Inflammatory macrophage treated with lipopolysaccharide for 4 hours (primary cell): ENCODE measurements at places on chromosomes 3 and 15.
A peak's percentile ranks its signal among the peaks of the same experiment; 100 is the strongest.

- no peak for DNase-seq
These were observed 31.2 kb upstream of the SRGAP3 start for GRCh38 chr3:9280451-9281219.

GRCh38 chr3:110420158-110420641, 651.4 kb upstream of the NECTIN3 start:
- DNase-seq: no peak

GRCh38 chr3:122397201-122397600, 13.2 kb downstream of the FAM162A start:
- peak; percentile 32 for DNase-seq

DNA sequence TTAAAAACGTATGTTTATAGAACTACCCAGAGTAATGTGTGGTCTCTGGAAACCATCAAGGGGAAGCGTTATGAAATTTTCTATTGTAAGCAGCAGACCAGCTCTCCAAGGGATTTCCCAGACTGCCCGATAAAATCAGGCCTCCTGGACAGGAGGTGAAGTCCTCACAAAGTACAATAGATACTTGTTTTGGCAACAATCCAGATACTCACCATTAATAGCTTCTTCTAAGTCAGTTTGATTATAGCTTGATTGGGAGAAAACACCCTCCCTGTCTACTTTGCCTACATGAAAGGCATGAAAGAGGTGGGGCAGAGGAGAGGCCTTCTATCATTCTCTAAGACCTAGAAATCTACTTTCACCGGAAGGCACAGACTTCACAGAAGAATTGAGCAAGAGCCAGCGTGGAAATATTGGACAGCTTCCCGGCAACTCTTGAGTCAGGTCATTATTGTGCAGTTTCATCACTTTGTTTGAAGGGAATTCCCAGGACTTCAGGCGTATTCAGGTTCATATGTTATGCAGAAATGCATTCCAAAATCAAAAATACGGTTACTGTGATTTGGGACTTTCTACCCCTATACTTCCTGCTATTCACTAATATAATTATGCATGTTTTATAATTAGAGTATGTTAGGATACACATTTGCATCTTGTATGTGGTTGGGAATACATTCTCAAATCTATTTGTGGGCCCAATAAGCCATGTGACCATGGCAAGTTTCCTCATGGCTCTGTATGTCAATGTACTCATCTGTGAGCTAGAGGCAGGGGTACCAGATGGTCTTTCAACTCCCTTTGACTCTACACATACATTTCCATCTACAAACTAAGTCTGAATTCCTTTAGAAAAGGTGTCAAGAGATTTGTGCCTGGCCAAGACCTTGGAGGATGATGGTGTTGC, 103.5 kb downstream of the CD47 start:
- DNase-seq: peak; percentile 98

DNA sequence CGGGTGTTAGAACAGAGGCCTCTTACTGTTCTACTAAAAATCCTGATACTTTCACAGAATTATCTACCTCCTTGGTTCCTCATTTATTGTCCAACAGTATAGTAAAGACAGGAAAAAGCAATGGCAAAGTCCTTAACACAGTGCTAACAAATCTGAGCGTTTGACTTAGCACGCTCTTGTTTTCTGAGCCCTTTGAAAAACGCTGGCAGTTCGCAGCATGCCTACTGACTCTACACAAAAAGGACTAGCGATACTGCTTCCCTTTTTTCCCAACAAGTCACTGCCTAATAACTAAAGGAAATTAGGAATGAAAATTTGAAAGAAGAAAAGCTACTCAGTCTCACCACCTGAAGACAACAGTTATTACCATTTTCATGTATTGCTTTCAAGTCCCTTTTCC, 34.8 kb upstream of the CEMIP start:
- DNase-seq: no peak

- DNase-seq: peak; percentile 34
These were observed 503 bp downstream of the HLTF start for GRCh38 chr3:149085828-149086231.

GRCh38 chr3:143408771-143409170, 289.2 kb downstream of the CHST2 start:
- DNase-seq: no peak

- peak; percentile 17 for DNase-seq
These were observed 188.4 kb downstream of the ABHD5 start for GRCh38 chr3:43879166-43879565.

- no peak for DNase-seq
These were observed 20.8 kb downstream of the TM4SF1 start for GRCh38 chr3:149356630-149357029.

- no peak for DNase-seq
These were observed 8.3 kb upstream of the BBX start for GRCh38 chr3:107514453-107514852.

- no peak for DNase-seq
These were observed 44.5 kb downstream of the TIMP4 start for GRCh38 chr3:12114251-12114650.

- DNase-seq: no peak
These were observed 198.6 kb upstream of the PLSCR5 start for GRCh38 chr3:146803745-146804144.

DNA sequence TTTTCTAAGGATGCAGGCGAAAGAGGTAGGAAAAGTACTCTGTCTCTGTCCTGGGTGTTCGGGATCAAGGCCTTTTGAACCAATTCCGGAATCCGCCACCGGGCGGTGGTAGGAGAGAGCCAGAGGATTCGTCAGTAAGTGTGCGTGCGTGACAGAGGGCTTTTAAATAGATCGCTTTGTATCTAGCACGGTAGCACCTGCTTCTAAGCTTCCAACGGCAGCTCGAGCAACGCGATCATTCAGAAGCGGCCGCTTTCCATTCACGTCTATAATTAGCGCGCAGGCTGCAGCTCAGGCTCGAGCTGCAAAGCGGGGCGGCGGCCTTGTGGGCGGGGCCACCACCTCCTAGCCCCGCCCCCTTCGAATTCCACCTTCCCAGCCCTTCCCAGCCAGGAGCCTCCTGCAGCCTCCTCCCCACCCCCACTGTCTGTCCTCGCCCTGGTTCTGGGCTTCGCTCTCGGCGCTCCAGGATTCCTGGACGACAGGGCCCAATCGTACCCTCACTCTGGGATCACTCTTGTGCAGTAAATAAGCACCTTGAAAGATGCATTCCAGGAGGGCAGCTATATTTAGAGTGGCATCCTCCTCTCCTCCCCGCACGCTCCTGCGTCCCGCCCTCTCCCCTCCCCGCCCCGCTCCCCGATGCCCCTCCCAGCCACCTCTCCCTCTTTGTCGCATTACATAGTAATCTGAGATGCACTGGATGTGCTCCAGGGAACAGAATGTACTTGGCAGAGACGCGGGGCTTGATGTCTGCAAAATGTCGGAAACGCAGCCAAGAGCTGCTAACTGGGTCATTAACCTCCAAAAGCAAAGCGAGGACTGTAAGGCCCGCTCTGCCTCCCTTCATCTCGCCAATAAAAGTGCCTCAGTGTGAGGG, 224.1 kb upstream of the TPRG1 start:
- DNase-seq: peak; percentile 82

GRCh38 chr3:24336101-24336500, 158.5 kb downstream of the THRB start:
- DNase-seq: no peak

DNA sequence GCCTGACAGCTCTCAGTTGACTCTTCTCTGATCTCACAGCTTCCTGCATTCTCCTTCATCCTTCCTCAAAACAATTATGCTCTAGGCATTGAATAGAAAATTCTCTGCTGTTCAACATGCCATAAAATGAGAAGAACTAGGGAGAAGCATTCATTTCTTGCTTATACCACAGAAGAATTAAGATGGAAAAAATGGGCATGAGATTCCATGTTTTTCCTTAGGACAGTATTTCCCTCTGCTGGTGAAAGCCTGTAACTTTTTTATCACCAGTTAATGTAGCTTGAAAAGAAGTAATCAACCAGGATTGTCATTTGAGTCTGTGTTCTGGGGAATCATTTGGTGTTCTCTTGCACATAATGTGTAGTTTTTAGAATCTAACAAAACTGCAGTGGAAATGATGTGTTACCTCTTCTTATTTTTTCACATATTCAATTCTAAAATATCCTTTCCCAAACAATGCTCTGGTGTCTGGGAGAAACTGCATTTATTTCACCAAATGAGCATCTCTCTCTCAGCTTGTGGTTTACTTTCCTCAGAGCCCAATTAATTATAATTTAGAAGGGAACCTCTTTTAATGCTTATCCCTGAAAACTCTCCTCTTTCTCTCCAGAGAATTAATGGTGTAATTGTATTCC, 92.8 kb upstream of the DCBLD2 start:
- DNase-seq: no peak

DNA sequence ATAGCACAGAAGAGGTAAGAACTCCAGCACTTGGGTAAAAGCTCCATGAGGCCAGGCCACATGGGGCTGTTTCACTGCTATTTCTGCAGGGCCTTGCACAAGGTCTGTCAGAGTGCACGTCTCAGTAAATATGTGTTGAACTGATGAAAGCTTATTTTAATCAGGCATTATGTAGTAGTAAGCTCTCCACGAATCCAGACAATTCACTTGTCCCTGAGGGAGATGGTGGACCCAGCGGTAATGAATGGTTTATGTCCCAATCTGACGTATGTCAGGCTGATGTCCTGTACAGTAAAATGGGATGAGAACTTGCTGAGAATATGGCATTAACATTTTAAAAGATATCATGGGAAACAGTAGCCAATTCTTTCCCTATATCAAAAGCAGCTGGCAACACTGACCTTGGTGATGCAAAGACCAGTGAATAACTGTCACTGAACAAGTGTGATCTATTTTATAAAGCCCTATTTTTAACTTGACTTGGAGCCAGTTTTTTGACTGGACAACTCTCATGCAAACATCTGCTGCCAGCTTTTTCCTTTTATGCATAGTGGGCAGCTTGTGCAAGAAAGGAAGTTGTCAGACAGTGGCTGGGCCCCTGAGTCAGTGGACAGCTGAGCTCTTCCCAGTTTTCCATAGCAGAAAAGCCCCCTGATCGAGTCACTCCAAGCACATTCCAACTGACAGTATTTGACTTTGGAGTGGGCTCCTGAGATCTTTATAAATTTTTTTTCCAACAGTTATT, 519.8 kb upstream of the MDFIC2 start:
- peak; percentile 19 for DNase-seq
